ENCODE measurements at places on chromosomes 2 and 18.
A peak's percentile ranks its signal among the peaks of the same experiment; 100 is the strongest.

GRCh38 chr2:236133410-236134012, 34.7 kb downstream of the GBX2 start:
- DNase-seq: no peak

DNA sequence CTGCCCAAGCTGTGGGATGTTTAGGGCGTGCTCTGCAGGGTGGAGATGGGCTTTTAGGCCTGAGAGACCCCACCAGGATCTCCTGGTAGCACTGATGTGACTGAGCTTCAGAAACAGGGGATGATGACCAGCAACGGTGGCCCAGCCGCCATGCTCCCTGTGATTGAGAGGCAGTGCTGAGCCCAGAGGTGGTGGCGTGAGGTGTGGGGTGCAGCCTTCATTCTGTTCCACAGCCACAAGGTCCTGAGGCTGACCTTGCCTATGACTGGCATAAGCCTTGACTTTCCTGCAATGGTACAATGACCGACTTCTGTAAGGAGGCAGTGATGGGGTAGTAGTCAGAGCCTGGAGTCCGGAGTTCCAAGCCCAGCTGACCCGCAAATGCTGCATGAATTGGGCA, 263.3 kb downstream of the TSN start:
- no peak for DNase-seq

DNA sequence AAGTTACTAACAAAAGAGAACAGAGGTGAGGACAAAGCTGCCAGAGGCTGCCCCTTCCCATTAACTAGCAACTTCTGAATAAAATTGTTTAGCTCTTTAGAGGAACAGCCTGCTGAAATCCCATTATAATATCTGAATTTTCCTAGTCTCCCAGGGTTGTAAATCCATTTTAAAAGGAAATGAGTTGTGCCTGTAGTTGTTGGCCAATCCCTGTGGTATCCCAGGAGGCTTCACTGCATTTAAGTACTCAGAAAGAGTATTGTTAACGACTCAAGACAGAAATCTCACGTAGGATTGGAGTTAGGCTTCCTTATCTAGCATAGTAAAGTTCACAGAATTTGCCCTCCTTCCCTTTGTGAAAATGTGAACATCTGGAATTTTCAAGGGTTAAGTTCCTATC, 8.9 kb downstream of the LAPTM4A start:
- no peak for DNase-seq

GRCh38 chr2:168801961-168802858, at the start of gene NOSTRIN:
TSS of gene NOSTRIN (plus strand) at chr2:168802637. CDS start at chr2:168802647, 10 bp downstream.
- no peak for DNase-seq

- DNase-seq: no peak
Measured at GRCh38 chr2:37052600-37053332, 31.4 kb downstream of the HEATR5B start.

DNA sequence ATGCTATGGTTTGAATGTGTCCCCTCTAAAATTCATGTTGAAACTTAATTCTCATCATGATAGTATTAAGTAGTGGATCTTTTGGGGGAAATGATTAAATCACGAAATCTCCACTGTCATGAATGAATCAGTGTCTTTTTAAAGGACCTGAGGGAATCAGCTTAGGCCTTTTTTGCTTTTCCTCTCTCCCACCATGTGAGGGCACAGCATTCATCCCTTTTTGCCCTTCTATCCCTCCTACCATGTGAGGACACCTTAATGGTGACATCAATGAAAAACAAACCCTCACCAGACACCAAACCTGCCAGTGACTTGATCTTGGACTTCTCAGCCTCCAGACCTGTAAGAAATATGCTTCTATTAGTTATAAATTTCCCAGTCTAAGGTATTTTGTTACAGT, 247.1 kb upstream of the UBE2E3 start:
- no peak for DNase-seq

DNA sequence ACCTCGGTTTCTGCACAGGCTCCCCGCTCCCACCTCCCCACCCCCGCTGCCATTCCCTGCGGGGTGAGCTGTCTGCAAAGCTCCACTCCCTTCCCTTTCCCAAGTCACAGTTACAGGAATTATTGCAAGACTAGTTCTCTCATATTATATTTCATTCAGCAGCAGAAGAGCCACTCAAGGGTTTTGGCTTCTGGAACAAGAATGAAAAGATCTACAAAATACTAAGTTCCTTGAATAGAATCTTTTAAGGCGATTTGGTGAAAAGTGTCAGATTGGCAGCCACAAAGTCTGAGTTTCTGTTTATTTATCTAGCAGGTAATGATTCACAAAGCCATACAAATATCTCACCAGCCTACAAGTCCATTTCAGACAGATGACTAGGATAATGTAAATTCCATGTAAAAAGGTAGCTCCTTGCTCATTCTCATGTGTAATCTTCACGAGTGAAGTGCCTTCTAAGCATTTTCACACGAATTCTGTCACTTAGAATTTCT, 221.9 kb upstream of the RBBP8 start:
- DNase-seq: no peak

GRCh38 chr2:154488801-154489200, 209.7 kb upstream of the KCNJ3 start:
- DNase-seq: no peak

- no peak for DNase-seq
Measured at GRCh38 chr2:98738304-98738703, 7.4 kb upstream of the MGAT4A start.

GRCh38 chr2:62050456-62051045, 145.1 kb downstream of the COMMD1 start:
- no peak for DNase-seq

DNA sequence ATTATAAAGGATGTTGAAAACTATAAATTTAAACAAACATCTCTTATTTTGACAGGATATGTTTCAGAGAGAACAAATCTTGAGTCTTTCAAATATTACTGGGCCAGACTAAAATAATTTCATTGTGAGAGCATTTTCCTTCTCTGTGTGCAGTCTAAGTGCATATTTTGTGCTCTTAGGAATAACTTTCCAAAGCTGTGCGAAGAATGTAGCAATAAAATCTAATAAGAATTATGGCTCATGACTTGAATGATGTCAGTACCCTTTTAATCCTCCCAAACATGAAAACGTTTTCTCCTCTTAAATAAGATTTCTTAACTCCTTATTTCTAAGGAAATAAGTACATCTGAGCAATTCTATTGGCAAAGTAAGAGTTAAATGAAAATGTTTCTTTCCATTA, 76.2 kb upstream of the EFEMP1 start:
- DNase-seq: no peak

- DNase-seq: peak; percentile 45
Measured at GRCh38 chr18:6885992-6886796, 156.7 kb downstream of the ARHGAP28 start.

- DNase-seq: no peak
Measured at GRCh38 chr2:170694316-170694715, 20.8 kb upstream of the SP5 start.

GRCh38 chr2:24813691-24814137, 20.5 kb downstream of the CENPO start:
- no peak for DNase-seq

GRCh38 chr2:38850045-38850444, 25.7 kb downstream of the DHX57 start:
- no peak for DNase-seq

DNA sequence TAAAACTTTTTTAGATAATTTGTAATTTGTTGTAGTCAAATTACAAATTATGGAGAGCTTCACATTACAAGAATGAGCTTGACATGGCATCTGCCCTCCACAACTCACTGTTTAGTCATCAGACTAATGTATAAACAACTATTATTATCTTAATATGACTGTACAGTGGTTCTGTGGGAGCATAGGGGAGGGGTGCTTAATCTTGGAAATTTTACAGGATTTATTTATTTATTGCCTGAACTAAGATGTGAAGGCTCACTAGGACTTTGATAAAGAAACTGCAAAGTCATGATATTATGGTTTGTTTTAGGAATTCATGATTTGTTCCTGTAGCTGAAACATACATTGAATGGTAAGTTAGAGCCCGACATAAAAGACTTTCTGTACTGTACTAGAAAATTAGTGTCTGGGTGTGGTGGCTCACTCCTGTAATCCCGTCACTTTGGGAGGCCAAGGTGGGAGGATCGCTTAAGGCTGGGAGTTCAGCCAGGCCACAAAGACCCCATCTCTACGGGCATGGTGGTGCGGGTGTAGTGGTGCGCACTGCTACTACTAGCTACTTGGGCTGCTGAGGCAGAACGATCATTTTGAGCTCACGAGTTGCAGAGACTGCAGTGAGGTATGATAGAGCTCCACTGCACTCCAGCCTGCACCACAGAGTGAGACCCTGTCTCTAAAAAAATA, 2.1 kb downstream of the MARCHF7 start:
- DNase-seq: no peak

- no peak for DNase-seq
Measured at GRCh38 chr2:207337234-207338219, 171.8 kb upstream of the KLF7 start.

- no peak for DNase-seq
Measured at GRCh38 chr18:66167829-66168684, 417.2 kb downstream of the CDH7 start.

DNA sequence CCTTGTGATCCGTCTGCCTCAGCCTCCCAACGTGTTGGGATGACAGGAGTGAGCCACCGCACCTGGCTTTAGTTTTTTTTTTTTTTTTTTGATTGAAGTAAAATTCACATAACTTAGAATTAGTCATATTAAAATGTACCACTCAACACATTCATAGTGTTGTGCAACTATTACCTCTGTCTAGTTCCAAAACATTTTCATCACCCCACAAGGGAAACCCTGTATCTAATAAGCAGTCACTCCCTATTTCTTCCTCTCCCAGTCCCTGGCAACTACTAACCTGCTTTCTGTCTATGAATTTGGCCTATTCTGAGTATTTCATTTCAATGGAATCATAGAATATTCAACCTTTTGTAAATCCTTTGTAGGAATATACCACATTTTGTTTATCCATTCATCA, 123.9 kb upstream of the FAM117B start:
- DNase-seq: no peak

DNA sequence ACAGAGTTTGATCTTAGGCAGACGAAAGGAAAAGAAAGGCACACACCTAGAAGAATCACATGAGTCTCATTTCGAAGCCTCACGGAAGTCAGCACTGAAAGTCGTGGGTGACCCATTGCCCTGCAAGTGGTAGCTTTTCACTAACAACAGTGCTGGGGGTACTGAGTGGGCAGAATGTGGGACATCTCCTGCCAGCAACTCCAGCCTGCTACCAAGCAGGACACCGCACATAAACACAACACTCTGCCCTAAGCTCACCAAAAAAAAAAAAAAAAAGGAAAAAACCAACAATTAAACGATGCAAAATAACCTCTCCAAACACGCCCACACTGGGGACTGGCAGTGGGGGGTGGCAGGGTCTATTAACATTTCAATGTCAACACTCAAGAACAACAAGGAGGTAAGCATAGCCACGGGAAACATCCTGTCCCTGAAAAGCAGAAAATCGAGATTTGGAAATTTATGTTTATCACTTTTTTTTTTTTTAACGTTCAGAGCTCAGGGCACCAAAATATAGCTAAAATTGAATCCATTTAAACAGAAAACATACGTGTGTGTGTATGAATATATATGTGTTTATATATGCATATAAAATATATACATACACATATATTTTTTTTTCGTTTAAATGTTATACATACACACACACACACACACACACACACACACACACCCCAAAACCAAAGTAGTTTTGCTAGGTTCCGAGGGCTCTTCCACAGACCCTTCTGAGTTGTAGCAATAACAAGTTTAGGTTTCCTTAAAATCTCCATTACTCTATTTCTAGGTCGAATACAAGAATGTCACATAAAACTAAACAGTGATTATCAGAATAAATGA, 2.2 kb downstream of the INO80D start:
- DNase-seq: peak; percentile 28

DNA sequence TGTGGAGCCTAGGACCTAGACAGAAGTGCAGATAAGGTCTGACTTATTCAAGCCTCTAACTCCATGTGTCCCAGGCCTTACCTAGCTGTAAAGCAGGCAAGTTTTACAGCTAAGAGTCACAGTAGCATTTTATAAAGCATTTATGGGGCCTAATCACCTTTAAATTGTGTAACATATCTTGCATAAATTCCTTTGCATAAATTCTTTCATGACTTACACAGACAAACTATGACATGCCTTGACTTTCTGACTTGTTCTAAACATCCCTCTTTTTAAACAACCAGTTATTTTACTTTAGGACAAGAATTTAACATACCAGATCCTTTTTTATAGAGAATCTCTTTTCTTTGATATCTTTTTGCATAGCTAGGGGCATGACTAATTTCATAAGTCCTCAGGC, 1257.8 kb upstream of the NRXN1 start:
- DNase-seq: no peak

GRCh38 chr2:197982565-197982964, 178.2 kb downstream of the PLCL1 start:
- DNase-seq: no peak

DNA sequence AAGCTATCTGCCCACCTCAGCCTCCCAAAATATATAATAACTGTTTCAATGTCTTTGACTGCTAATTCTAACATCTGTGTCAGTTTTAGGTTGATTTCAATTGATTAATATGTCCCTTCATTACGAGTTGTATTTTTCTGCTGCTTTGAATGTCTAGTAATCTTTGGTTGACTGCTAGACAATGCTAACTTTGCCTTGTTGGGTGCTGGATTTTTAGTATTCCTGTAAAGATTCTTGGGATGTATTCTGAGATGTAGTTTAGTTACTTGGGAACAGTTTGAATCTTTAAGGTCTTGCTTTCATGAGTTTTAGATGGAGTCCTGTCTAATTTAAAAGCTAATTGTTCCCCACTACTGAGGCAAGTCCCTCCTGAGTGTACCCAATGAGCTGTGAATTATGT, 114.4 kb downstream of the TFCP2L1 start:
- no peak for DNase-seq

GRCh38 chr2:239369631-239370161, 31.1 kb downstream of the HDAC4 start:
- DNase-seq: no peak

DNA sequence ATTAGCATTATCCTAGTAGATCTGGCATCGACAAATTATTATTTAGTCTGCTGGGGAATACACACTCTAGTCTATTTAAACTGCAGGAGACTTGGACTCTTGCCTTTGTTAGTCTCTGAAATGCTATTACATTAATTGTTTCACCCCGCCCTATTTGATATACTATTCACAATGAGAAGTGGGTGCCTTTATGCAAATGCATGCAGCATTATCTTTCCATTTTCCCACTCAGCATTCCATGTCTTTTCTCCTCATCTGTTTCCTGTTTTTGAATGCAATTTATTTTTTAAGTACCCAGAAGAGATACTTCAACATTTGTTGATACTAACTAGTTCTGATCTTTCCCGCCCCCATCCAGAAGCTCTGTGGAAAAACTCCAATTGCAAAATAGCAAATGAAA, 395.3 kb upstream of the NXPH2 start:
- peak; percentile 90 for DNase-seq

DNA sequence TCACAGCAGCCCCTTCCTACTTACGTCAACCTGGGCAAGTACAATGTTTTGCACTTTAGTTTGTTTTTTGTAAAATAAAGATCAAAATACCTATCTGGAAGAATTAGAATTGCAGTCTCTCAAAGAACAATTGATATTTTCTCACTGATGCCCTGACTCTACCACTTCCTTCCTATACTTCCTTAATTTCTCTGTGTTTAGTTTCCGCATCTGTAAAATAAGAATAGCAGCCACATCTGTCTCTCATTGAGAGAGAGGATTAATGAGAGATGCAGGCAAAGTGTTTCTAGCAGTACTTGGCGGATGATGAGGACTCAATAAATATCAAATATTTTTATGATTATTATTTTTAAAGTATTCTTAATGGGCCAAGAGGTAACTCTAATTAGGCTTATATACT, 122.6 kb upstream of the PIEZO2 start:
- no peak for DNase-seq
